NCI-H1417 treated with DMSO at 0.1 percent for 48 hours (cell line): ENCODE measurements at places on chromosomes 4 and X.

DNA sequence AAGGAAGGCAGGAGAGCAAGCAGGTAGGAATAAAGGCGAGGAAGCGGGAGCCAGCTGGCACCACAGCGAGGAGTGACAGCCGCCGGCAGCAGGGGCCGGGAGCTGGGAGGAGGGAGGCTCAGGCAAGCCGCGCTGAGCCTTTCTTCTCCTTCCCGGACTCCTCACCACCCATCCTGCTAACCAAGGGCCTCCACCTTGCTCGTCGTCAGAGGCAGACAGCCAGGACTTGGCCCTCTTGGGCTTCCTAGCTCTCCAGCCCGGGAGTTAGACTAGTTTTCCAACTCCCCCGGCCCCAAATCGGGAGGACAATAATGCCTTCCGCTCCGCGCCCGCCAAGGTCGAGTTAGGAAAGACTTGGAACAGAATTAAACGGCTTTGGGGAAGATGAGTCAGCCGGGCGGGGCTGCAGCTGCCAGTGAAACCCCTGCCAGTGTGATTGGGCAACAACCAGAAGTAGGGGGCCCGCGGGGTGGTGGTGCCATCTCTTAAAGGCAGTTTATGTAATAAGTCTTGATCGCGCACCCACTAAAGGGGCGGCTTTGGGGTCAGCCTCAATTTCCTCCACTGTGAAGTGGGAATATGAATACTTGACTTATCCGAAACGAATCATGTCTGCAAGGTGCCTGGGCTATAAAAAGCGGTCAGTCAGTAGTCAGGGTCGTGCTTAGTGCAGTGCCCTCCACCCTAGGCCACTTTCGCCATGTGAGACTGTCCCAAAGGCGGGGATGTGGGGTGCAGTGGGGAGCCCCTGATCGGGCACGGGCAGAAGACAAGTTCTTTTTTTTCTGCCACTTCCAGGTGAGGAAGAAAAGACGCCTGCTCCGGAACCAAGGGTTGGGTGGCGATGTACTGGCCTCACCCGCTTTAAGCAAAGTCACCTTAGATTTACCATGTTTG lies 6.7 kb upstream of the HSD17B10 start:
- no peak for DNase-seq

- no peak for DNase-seq
Observed at GRCh38 chr4:97828646-97829045, 314.6 kb downstream of the STPG2 start.

- no peak for DNase-seq
Observed at GRCh38 chr4:169984745-169985144, 41.5 kb downstream of the MFAP3L start.

DNA sequence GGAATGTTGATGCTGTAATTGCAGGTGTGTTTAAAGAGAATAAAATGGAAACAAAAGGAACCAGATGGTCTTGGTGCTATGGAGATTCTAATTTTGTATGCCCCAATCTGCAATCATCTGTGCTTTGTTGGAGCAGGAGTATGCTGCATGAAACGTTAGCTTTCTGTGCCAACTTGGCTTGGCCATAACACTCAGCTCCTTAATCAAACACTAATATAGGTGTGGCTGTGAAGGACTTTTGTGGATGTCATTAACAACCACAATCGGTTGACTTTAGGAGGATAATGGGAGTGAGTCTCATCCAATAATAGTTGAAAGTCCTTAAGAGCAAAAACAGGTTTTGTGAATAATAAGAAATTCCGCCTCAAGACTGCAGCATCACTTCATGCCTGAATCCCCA lies 399.2 kb downstream of the NLGN4X start:
- DNase-seq = no peak

GRCh38 chrX:3521396-3521795 lies 174.9 kb upstream of the MXRA5 start:
- DNase-seq = no peak

DNA sequence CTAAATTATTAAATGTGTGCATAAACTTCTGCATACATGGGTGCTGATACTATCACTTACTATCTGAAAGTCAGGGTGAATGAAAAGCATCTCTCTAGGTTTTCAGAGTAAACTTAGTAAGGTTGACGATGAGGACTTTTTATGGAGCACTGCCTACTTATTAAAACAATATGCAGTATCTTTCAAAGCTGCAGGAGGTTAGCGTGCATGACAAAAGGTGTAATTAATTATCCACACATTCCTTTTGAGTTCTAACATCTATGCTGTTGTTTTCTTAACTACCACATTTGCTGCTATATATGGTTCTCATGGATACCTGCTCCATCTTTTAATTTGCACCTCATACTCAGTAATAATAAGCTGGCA lies 256.2 kb downstream of the FSTL5 start:
- no peak for DNase-seq

DNA sequence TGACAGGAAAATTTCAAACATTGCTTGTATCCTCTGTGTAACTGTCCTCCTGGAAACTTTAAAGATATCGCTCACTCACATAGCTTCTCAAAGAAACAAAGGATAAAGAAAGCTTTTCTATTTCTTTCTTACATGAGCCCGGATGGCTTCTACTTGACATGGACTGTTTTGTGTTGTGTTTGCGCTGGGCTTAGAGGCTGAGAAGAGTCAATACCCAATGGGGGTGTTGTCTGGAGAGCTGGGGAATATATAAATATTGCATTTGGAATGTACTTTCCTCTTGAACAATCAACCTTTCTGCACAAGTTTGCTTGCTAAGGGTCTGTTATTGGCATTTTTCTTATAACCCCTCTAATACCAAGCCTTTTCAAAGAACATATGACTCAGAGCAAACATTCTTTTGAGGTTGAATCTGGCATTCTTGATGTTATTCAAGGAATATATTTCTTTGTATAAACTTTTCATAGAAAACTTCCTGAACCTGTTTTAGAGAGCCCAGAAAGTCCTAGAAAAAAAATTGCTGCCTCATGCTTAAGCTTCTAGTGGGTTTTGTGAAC lies 331.9 kb downstream of the PACRGL start:
- no peak for DNase-seq

GRCh38 chr4:69126024-69126423 lies 29.8 kb downstream of the UGT2B7 start:
- no peak for DNase-seq

- DNase-seq = no peak
Observed at GRCh38 chr4:40227284-40227683, 30.5 kb downstream of the RHOH start.
